ENCODE measurements at places on chromosomes 2 and 18.

DNA sequence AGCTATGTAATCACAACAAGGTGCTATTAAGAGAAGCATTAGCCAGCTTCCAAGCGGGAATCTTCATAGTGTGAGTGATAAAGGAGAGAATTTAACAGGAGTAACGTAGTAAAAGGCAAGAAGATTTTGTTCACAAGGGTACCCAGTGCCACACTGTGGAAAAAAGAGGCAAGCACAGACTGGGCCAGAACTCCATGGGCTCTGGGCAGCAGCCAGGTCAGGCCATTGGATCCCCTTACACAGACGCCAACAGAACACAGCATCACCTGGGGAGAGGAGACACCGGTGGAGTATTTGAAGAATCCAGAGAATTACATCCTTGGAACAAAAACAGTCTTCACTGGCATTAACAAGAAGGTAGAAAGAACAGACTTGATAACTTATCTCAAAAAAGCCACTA is 21.2 kb downstream of the AMER3 start:
- no peak for DNase-seq

- no peak for DNase-seq
These were observed 120.9 kb downstream of the SPTBN1 start for GRCh38 chr2:54577035-54577434.

DNA sequence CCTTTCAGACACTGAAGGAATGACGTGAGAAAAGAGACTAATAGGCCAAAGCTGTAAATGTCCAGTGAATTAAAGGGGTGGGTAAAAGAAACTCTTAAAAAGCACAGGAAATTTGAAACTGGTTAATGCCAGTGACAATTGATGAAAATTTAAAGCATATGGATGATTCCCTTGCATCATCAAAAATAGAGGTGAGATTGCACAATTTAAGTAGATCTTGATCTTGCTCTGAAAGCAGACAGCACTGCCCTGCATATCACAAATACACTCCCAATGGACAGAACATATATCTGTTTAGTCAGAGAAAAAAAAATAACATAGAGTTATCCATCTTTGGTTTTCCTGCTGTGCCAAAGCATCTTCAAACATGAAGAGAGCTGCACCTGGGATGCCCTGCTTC is 86.7 kb upstream of the UBE2E3 start:
- no peak for DNase-seq

DNA sequence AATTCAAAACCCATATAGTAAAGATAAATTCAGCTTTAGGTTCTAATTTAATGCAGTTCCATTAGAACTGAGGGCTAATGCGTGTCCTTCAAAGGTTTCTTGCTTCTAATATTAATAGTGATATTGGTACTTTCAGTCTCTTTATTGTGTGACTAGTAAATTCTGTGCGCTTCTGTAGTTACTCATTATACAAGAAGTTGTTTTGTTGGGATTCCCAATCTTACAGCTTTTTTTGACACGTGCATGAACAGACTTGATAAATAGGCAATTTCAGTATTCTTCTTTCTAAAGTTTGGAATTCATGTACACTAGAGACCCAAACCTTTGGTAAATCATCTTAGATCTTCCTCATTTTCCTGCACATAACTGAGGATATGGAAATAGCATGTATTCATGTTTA is 71.8 kb downstream of the HAUS1 start:
- no peak for DNase-seq

- no peak for DNase-seq
These were observed 54.7 kb downstream of the SLC66A2 start for GRCh38 chr18:79896738-79897137.
